ENCODE measurements at places on chromosomes 6 and 20.

DNA sequence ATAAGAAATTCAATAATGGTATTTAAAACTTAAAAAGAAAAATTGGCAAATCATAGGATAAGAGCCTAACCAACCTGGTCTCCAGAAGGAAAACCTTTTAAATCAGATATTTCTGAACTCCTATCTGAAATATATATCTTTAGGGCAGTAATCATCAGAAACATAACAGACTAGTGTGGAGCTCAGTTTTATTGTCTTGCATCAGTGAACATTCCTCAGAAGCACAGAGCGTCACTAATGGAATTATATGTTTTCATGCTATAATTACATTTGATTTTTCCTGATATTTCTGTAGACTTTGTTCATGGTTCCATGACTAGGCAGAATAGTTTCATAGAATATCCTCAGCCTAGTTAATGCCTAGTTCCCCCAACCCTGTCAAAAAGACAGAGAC lies 262.2 kb downstream of the EYA4 start:
- peak; percentile 9 for DNase-seq

DNA sequence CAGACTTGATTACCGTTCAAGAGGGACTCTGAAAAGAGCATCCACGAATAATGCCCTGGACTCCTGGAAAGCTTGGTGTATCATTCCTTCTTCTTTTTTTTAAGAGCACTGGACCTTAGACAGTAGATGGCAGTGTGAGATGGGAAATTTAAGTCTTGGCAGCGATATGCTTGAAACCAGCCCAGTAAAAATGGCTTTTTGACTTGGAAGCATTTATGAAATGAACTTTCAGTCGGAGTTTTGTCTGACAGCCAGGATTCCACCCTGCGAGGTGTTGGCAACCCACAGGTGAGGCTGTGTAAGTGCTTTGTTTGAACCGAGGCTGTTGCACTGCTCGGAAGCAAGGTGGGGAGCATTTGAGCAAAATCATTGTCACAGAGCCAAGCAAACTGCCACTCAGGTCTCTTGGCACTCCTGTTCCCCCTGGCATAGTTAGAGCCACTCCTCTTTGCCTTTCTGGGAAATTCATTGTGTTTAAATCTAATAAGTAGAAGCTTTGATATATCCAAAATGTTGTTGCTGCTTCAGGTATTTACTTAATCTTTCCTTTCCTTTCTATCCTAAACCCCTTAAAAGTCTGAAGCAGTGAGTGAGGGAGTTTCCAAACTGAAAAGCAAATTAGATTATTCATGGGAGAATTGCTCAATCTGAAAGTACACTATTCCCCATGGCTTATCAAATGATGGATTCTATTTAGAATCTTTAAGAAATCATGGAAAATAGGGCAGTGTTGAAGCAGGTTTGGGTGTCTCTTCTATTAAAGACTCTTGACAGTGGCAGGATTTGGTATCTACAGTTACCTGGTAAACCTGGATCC lies 272.8 kb upstream of the SLC35B3 start:
- peak; percentile 7 for DNase-seq

- DNase-seq = no peak
These were observed 16.0 kb upstream of the SNTA1 start for GRCh38 chr20:33459599-33459998.

DNA sequence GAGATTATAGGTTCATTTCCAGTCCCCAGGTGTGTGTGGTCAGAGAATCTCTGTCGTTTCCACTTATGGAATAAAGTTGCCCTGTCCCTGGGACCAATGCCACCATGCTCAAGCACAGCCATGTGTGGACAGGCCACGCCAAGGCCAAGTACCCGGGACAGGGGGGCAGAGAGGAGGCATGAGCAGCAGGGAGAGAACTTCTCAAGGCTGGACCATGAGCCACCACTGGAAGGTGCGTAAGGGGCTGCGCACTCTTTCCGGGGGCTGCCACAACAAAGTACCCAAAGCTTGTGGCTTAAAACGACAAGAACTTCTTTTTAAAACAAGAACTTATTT lies 209.2 kb upstream of the KCNQ5 start:
- no peak for DNase-seq

DNA sequence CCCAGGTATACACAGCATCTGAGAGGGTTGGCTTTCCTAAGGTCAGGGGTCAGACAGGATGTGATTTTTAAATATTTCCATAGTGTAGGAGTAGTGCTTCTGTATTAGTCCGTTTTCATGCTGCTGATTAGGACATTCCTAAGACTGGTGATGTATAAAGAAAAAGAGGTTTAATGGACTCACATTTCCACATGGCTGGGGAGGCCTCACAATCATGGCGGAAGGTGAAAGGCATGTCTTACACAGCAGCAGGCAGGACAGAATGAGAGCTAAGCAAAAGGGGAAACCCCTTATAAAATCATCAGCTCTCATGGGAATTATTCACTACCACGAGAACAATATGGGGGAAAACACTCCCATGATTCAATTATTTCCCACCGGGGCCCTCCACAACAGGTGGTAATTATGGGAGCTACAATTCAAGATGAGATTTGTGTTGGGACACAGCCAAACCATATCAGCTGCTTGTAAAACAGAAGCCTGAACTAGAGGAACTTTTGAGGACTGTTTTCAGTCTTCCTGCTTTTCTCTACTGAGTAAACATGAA lies 91.0 kb upstream of the MEI4 start:
- DNase-seq = no peak

DNA sequence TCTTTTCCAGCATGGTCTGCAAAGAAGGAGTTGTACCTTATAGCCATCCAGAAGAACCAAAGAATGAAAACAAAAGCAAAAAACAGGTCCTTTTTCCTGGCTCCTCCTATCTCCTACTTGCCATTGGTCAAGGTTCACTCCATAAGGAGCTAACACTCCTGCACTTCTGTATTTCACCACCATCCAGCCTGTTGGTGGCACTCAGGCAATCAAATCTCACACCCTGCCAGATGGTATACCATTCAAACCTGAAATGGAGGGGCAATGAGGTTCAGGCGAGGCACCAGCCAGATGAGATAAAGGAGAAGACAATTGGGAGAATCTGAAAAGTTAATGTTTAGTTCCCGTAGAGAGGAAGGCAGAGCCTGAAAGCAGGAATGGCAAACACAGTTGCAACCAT lies 203.8 kb downstream of the ALDH8A1 start:
- no peak for DNase-seq

- DNase-seq = no peak
These were observed 43.5 kb upstream of the TIAM2 start for GRCh38 chr6:154951345-154952200.

GRCh38 chr6:31068669-31069340 lies 43.6 kb downstream of the C6orf15 start:
- peak; percentile 90 for DNase-seq

- DNase-seq = no peak
These were observed 12.2 kb upstream of the RSPH3 start for GRCh38 chr6:159012201-159012600.

- peak; percentile 31 for DNase-seq
These were observed 26.9 kb upstream of the MRPS18A start for GRCh38 chr6:43714311-43715055.

- no peak for DNase-seq
These were observed 180.2 kb downstream of the EPM2A start for GRCh38 chr6:145555084-145555483.

GRCh38 chr20:45342855-45343531 lies 5.2 kb downstream of the SDC4 start:
- no peak for DNase-seq

DNA sequence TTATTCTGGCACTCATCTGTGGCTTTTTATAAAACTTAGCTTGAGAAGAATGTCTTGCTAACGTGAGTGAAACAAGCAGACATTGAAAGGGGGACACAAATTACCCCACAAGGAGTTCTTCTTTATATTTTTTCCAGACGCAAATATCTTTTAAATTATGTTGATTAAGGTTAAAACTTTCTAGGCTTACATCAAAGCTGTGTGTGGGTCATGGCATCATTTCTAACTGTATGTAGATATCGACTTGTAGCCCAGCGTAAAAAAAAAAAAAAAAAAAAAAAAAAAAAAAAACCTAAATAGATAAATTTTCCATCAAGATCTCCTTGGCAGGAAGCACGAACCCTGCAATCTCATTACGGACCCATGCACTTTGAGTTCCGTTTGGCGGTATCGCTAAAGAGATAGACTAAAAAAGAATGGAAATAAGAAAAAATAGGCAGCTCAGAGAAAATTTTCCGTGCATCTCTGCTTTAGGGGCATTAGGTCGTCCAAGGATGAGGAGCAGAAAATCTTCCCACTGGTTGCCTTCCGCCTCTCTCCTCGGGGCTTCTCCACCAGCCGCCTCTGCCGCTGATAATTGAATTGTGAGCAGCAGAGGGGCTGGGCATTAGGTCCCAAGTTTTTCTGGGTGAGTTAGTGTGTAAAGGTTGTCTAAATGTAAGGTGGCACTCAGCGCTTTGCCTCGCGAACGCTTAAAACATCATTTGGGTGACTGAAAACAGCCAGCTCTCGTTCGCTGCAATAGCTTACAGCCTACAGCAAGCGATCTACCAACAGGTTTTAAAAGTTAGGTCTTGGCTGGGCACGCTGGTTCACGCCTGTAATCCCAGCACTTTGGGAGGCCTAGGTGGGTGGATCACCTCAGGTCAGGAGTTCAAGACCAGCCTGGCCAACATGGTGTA lies 194.0 kb downstream of the TRIM27 start:
- no peak for DNase-seq

GRCh38 chr20:33733654-33734576 lies 2.1 kb downstream of the ZNF341 start:
- peak; percentile 90 for DNase-seq

- DNase-seq = no peak
These were observed 14.4 kb downstream of the REPS1 start for GRCh38 chr6:138973466-138974153.

DNA sequence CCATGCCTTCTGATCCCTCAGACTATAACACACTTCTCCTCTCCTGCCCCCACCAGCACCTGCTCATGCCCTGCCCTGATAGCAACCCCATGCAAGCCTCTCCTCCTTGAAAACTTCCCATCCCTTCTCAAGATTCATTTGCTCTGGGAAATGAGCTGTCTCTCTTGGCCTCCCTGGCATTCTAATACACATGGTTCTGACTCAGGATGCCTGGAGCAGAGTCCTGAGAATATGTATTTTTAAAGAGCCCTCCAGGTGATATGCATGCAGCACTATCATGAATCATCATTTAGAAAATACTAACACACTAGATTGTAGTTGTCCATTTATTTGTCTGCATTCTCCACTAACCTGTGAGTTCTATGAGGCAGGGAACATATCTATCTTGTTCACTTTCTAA lies 26.6 kb downstream of the HDGFL1 start:
- DNase-seq = no peak

DNA sequence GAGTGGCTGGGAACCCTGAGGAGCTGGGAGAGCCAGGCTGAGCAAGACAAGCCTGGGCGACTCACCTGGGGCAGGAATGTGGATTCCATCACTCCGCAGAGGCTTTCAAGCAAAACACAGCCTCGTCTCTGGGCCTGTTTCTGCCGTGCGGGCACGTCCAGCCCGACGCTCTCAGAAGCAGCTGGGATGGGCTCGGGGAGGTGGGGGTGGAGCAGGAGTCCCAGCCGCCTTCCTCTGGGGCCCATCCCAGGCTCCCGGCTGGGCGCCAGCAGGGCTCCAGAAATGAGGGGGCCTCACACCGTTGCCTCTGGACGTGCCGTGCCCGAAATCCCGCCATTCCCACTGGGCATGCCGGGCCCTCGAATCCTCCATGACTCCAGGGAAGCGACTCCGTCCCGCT lies 8.7 kb upstream of the RPS21 start:
- no peak for DNase-seq

DNA sequence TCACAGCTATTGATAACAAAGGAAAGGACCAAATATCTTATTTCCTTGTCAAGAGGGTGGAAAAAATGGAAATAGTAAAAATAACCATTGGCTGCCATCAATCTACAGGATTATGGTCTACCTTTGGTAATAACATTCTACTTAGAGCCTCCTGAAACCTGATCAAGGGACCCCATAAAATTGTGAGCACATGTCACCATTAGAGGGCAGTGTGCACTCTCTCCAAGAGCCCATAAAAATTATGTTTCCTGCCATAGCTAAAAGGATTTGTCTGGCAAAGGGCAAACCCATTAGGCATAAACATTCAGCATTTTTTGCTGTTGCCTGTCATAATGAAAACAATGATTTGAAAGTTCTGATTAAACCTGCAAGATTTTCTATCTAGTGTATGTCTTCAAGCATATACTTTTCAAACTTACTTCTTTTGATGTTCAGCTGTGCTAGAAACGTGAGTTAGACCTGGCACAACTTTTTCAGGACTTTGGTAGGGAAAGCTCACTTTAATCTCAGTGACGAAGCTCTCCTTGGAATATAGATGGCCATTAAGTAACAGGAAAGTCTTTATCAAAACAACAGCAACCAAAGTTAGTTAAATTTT lies 120.7 kb upstream of the ZFP64 start:
- peak; percentile 79 for DNase-seq

DNA sequence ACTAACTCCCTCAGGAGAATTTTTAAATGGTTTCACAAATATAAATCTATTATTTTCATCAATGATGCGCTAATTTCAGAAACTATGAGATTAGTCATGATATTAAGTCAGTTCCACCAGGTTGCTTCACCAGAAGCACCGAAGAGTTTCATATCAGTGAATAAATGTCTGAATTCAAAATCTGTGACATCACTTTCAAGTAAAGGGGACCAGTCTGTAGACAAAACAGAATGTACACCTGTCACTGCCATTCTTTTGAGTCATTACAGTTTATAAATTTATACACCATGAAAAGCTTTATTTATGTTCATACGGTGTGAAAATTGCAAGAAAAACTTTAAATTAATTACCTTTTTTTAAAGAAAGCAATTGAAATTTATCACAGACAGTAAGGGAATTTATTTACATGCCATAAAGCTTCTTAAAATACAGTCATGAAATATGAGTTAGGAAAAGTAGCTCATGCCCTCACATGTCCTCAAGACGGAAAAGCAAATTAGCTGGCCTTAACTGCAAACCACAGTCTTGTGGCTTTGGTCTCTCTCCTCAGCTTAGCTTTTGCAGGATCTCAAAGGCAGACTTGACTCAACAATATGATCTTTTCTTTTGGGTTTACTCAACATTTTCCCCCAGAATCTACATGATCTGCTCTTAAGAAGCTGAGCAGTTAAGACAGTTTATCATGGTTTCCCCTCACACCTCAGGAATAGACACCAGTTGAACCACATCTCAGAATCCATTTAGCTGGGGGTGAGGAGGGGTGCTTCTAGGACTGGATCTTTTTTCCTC lies 177.7 kb upstream of the MCHR2 start:
- peak; percentile 45 for DNase-seq

GRCh38 chr20:42435230-42435629 lies 754.5 kb downstream of the PTPRT start:
- DNase-seq = no peak

DNA sequence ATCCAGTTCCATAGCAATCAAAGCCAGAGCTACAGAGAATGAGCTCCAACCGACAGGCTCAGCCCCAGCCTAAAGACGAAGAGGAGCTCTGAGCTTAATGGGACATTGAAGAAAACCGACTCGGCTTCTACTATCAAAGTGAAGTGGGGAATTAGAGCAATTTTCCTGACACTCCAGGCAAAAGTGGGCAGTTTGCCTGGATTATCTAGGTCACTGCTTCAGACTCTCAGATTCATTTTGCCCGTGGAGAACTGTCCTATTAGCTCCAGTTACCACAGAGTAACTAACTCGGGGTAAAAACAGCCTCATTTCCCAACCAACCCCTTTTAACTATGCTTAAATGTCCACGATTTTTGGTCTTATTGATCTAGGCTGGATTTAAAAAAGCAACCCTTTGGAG lies 592.1 kb upstream of the NRSN1 start:
- no peak for DNase-seq

GRCh38 chr20:59258221-59258621 lies 42.2 kb upstream of the EDN3 start:
- DNase-seq = no peak

All from GM03348 (cell line).